ENCODE measurements at places on chromosomes 4 and X.

DNA sequence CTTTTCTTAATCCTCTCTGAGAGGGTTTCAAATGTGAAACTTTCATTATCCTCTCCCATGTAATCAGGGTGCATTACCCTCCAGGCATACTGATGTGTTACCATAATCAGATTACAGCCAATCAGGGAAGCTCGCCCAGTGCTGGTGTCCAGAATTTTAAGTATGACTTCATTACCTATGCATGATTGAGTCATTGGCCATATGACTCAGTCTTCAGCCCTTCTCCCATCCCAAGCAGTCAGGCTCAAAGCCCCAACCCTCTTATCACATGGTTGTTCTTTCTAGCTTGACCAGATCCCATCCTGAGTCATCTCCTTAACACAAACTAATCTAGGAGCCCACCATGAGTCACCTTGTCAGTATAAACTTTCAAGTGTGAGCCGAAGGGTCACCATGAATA is 1668.1 kb upstream of the AGA start:
- no peak for DNase-seq

DNA sequence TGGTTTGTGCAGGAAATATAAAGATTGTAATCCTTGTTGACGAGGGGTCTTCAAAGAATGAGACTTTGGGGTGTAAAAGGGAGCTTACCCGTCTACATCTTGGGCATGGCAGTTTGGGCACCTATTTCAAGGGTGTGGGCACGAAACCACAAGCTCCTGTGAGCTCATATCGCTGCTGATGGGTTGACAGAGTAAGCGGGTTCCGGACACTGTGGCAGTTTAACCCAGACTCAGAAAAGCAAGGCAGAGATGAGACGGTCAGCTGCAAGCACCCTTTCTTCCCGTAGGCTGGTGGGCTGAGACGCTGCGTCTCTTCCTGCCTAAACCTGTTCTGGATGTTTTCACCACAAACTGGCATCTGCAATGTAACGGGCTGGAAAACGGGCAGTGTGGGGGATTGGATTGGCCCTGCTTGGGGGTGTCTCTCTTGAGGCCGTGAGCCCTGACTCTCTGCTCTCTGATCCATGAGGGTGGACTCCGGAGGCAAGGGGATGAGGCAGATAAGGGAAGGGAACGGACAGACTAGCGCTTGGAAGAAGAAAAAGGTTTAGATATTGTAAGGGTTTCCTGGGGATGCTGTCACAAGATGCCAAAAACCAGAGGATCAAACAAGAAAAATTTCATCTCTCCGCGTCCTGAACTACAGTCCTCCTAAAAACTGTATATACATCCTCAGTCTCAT is 237.5 kb downstream of the SHOX start:
- no peak for DNase-seq

DNA sequence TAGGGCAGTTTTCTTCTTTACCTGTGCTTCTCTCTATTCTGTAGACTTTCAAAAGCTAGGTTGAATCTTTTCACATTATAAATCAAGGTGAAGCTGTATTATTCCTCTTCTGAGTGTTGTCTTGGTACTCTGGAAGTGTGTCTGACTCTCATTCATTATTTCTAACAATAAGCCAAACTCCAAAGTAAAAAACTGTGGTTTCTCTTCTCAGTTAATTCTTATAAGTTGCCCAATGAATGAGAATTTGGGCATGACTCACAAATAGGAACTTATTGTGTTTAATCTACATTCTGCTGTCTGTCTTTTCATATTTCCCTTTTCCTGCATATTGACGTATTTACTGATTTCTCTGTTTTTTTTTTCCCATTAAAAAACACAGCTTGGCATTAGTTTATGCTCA is 714.5 kb downstream of the CCSER1 start:
- DNase-seq = no peak

- DNase-seq = no peak
These were observed 404.2 kb downstream of the KCNIP4 start for GRCh38 chr4:21544415-21544814.

GRCh38 chr4:13830449-13830848 is 202.9 kb upstream of the BOD1L1 start:
- DNase-seq = no peak

- DNase-seq = no peak
These were observed 44.4 kb downstream of the PCGF3 start for GRCh38 chr4:749698-750666.

- DNase-seq = no peak
These were observed 182.6 kb upstream of the PUDP start for GRCh38 chrX:7330556-7330955.

DNA sequence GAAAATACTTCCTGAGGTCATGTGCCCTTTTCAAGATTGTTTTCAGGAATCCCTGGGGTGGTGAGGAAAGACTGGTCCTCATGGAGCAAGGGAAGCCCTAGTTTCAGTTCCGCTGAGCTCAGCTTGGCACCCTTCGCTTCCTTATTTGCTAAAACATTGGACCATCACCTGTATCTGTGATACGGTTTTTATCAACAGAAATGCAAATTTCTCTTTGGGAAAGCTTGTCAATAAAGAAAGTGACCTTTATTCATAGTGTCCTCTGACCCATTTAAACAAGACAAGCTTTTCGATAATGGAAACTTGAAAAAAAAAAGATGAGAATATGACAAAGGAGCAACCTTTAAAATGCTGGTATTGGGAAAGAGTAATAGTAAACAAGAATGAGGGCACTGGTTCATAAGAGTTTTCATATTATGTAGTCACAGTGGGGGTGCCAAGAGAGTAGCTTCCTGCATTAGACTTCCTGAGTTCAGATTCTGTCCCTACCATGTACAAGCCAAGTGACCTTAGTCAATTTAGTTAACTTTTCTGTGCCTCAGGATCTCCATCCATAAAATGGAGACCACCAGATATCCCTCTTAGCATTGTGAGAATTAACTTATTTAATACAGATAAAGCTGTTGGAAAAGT is 57.0 kb upstream of the RAI2 start:
- DNase-seq = no peak

DNA sequence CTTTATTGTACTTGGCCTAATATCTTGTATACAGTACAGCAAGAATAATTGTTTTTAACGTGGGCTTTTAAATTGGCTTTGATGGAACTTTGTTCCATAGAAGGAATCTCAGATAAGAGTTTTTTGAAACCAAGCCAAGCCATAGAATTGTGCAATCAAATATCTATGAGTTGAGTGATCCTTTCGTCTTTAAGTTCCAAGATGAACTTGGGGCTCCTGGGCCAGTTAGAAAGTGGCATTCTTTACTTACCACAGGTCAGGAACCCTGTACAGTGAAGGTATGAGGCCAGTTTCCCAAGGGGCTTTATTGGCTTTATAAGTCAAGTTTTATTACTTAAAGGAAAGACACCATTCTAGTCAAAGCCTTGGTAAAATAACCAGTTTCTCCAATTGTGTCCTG is 2104.2 kb downstream of the PCDH7 start:
- no peak for DNase-seq

- no peak for DNase-seq
These were observed 191.4 kb downstream of the SPRY1 start for GRCh38 chr4:123587983-123588494.

GRCh38 chr4:108683479-108683878 is 33.1 kb downstream of the OSTC start:
- DNase-seq = no peak

DNA sequence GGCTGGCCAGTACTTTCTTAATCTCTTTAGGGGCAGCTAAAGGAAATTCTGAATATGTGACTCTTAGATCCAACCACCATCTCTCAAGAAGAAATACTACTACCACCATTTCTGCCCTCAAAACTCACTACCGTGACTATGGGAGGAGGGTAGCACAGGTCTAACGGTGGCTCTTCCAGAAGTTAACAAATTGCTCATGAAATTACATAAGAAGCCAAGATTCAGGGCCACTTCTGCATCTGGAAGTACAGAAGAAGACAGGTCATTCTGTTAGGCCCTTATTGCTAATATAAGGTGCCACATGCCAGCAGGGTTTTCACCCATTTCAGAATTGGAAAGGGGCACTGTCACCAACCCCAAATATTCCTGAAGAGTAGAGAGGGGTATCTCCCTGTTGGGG is 19.6 kb upstream of the NKRF start:
- no peak for DNase-seq

GRCh38 chr4:88216395-88216794 is 58.0 kb upstream of the ABCG2 start:
- no peak for DNase-seq

- no peak for DNase-seq
These were observed 13.3 kb downstream of the OPHN1 start for GRCh38 chrX:68419975-68420374.

- no peak for DNase-seq
These were observed 153.3 kb upstream of the LNX1 start for GRCh38 chr4:53744446-53745160.

DNA sequence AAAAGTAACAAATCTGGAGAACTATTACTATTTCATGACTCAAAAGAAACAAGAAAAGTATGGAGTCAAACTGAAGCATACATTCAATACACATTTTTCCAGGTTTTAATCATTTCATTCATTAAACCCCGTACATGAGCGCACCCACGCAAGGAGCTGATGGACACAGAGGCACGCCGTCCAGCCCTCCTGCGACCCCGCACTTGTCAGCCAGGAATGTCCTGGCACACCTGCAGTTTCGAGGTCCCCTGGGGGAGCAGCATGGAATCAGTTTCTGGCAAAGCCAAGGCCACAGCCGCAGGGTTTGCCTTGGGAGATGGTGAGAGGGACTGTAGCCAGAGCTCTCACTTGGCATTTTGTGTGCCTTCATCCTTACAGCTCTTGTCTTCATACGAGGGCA is 12.8 kb upstream of the SLC2A9 start:
- DNase-seq = no peak

DNA sequence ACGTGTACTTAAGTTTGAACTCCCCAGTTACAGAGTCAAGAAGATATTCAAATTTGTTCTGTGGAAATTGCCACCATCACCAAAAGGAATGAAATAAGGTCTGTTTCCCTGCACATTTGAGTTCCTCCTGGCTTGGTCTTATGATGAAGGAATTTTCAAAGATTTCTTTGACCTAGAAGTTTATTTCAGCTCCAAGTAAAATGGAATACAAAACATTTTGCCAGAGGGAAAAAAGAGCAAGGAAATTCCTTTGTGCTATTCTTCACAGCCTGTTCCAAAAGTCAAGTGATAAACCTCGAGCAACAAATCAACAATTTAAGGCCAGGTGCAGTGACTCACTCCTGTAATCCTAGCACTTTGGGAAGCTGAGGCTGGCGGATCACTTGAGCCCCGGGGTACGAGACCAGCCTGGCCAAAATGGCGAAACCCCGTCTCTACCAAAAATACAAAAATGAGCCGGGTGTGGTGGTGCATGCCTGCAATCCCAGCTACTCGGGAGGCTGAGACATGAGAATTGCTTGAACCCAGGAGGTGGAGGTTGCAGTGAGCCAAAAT is 3.4 kb downstream of the NKRF start:
- DNase-seq = no peak

GRCh38 chr4:169062897-169063244 is 52.8 kb upstream of the CBR4 start:
- DNase-seq = no peak

Measured in esophagus squamous epithelium (tissue), 5 donors.